ENCODE measurements at places on chromosomes 11 and 22.

- no peak for DNase-seq
Observed at GRCh38 chr11:80320765-80321164, 879.9 kb upstream of the TENM4 start.

DNA sequence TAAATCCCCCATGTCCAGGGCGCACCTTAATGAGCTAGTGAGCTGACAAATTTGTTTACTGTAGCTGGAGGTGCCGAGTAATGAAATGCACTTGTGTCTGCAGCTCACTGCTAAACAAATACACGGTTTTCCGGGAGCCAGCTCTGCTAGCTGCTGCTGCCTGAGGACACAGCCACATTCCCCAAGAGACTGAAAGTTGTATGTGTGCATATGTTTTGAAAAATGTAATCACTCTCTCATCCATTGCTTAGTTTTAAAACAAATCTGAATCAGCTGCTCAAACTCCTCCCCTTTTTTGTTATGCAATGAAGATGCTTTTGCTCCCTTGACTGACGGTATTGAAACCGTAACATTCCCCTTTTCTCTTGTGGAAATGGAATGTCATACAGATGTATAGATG is 62.4 kb upstream of the NNMT start:
- peak; percentile 47 for DNase-seq

DNA sequence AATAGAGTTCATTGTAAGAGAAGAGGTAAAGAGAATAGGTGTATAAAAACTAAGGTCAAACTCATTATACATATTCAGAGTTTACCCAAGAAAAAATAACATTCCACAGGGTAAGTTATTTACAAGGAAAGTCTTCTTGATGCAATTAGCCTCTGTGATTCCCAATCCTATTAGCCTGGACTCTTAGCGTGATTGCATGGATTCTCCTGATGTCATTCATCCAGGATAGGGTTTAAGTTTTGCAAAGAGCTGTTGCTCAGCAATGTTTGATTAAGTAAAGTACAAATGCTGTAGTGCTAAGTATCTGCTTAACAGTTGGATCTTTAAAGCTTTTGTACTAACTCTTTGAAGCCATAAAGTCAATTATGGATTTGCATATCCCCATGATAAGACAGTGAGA is 767.8 kb upstream of the LUZP2 start:
- no peak for DNase-seq

- no peak for DNase-seq
Observed at GRCh38 chr11:57713835-57714234, 1.4 kb downstream of the TMX2 start.

DNA sequence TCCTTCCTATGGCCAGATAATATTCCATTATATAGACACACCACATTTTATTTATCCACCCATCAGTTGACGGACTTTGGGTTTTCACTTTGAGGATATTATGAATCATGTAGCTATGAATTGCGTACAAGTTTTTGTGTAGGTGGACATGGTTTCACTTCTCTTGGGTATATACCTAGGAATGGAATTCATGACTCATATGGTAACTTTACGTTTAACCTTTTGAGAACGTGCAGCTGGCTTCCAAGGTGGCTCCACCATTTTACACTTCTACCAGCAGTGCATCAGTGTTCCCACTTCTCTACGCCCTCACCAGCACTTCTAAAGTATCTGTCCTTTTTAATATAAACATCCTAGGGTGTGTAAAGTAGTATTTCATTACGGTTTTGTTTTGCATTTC is 112.0 kb downstream of the PLEKHA7 start:
- no peak for DNase-seq

- no peak for DNase-seq
Observed at GRCh38 chr11:1057806-1058205, 16.9 kb upstream of the MUC2 start.

- no peak for DNase-seq
Observed at GRCh38 chr11:96050435-96051182, 126.7 kb upstream of the MTMR2 start.

DNA sequence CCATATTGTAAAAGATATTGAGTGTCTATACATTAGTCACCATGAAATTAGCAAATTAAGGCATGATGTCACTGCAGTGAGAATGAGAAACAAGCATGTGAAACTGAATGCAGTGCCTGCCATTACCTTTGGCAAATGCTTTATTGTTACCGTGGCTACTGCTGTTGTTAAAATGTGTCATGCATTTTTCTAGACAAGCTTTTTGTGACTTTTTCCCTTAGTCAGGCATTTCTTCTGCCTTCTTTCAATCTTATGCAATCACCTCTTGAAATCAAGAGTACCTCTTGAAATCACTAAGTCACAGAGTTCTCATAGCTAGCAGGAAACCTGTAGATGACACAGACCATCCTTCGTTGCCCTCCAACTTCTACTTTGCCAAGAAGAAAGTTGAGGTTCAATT is 461.7 kb upstream of the TENM4 start:
- DNase-seq, result no peak

DNA sequence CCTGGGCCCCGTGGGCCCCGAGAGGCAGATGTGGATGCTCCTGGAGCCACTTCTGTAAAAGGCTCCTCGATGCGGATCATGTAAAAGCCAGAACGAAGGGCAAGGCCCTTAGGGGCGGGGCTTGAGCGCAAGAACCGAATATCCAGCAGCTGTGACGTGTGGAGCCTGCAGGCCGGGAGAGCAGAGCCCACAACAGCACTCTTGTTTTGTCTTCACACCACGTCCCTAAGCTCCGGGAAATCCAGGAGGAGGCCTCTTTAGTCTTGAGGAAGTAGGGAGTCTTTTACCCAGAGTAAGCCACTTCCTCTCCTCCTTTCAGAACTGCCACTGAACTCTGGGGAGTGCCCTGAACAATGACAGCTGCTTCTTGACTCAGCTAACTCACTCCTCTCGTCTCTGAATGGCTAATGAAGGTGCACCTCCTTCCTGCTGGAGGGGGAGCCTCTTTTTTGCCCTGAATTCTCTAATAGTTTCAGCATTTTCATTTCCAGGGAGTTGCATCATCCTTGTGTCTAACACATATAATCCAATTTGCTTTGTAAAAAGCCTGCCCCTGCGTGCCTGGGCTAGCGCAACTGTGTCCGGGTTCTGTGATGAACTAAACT is 12.5 kb downstream of the L3MBTL2 start:
- no peak for DNase-seq

DNA sequence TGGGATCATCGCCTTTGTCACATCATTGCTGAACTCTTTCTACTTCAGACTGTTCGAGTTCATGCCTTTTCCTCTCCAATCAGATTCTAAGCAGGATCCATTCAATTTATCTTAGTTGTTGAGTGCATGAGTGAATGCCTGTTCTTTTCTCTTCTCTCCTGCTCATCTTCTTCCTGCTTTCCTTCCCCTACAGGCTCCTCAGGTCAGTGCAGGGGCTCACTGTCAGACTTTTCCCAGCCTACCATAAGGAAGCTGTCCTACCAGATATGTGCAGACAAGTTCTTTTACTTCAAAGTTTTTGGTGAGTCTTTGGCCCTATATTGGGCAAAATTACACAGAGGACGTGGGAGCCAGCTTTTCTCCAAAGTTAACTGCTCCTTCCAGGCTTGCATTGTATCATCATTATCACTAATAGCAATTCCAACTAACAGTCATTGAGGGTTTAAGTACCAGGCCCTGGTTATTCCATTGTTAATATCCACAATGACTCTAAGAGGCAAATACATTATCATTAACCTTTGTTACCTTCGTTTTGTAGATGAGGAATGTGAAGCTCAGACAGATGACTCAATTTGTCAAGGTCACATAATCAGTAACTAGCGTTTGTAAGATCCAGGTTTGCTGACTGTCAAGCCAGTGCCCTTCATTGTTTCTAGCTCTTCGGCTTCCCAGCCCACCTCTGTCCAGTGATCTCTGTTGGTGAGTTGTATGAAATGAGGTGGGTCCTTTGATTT is 30.4 kb downstream of the OR6Q1 start:
- no peak for DNase-seq

DNA sequence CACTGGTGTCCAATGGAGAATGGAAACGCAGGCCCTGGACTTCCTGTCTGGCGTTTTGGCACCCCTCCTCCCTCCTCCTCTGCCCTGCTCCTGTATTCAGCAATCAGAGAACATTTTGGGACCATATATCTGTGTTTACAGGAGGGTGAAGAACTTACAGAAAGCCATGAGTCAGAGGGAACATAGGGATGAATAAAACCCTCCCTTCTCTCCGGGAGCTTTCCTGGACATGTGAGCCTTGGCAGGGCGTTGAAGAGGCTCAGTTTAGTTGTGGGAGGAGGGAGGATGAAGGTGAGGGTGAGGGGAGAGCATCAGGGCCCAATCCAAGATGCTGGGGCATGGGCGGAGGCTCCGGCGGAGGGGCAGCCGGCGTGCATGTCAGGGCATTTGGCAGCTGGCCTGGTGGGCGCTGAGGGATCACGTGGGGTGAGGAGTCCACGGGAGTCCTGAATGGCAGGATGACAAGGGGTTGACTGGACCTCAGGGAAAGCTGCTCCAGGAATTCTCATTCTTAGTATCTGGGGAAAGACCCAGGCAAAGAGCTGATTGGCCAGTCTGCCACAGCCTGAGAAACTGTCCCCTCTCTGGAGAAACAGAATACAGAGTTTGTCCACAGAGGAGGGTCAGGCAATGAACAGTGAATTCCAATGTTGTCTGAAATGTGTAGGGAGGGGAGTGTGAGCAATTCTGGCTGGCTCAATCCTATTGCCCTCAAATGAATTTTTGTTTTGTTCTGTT is 28.9 kb downstream of the MICAL2 start:
- no peak for DNase-seq

DNA sequence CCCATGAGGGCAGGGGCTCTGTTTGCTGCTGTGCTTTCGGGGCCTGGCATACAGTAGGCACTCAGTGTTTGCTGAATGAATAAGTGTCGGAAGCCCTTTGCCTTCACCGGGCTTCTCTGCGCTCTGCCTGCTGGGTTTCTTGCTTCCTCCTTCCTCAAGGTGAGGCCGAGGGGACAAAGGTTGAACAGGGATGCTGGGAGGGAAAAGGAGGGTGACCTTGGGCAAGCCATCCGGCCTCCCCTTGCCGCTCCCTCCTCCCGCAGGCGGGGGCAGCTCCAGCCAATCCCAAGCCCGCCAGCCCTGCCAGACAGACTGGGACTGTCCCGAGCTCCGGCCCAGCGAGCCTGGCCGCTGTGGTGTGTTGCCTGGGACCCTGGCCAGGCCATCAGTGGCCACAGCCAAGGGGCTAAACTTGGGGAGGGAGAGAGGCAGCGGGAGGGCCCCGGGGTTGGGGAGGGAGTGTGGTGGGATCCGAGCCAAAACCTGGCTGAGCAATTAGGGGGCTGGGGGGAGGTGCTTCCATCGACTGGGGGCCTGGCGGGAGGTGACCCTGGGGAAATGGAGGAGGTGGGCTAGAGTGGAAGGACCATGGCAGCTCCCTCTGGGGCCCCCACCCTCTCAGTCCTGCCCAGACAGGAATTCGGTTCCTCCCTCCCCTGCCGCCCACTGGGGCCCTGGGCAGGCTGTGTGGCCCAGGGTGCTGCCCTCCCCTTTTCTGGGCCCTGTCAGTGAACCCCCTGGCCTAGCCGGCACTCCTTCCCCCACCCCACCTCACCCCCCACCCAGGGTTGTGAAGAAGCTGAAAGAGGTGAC is 3.4 kb upstream of the RCOR2 start:
- DNase-seq, result no peak

DNA sequence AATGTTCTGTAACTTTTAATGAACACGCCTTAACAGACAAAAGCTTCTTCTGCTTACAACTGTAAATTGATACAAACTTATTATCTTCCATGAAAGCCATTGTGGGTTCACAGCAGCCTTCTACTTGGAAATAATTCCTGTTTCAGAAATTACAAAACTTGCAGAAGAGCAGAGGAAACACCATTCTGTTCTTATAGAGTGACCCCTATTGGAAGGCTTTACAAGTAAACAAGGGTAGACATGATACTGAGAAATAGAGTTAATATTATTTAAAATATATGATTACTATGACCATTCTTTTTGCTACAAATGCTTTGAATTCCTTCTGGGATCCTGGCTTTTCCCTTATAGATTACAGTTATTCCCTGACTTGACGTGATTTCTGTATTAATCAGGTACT is 32.4 kb upstream of the KCNA4 start:
- DNase-seq, result no peak

DNA sequence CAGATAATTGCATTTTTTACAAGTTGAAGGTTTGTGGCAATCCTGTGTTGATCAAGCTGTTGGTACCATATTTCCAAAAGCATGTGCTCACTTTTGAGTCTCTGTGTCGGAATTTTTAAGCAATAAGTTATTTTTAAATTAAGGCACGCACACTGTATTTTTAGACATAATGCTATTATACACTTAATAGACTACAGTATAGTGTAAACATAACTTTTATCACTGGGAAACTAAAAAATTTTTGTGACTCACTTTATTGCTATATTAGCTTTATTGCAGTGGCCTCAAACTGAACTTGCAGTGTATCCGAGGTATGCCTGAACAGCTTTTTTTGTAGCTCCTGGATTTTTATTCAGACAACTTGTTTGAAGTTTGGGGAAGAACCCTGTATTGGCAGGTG is 31.3 kb upstream of the RRM1 start:
- no peak for DNase-seq

- DNase-seq, result no peak
Observed at GRCh38 chr11:128417607-128418324, 169.6 kb downstream of the ETS1 start.

GRCh38 chr11:121683791-121684190 is 231.0 kb upstream of the SORL1-AS1 start:
- no peak for DNase-seq

- no peak for DNase-seq
Observed at GRCh38 chr11:8757047-8757446, 74.5 kb downstream of the RPL27A start.

DNA sequence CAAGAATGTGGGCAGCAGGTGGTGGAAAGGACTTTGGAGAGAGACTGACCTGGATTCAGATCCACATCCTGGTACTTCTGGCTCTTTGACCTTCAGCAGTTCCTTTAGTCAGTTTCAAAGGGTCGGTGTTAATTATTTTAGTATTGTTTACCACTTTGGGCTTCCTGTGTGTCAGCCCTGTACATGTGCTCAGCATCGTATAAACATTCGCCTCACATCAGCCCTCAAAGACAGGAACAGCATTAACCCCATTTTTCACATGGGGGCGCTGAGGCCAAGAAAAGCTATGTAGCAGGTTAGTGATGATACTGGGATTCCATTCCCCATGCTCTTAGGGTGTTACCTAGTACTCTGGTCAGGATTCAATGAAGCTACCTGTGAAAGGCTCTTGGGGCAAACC is 72.1 kb upstream of the YWHAH start:
- no peak for DNase-seq

DNA sequence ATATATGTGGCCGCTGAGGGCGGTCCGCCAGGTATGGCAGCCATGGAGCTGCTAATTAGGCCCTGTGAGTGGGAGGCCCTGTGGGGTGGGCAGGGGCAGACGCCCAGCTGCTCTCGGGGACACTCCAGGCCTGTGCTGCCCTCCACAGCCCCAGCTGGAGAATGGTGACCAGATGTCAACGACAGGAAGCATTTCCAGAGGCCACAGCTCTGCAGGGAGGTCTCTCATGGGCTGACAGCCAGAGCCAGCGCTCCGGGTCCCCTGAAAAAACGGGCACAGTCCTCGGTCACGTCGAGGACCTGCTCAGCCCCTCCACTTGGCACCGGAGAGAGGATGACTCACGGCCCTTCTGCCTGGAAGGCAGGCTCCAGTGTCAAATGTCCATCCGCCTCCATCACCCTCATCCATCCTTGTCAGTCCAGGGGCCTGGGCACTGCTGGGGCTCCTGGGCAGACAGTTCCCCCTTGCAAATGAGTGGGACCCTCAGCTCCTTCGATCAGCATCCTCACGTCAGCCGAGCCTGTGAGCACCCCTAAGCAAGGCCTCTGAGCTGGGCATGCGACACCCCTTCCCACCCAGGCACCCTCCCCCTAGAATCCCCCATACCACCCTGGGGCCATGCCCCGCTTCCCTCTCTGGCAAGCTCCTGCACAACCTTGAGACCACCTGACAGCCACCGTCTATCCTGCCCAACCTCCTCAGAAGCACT is 1.9 kb downstream of the BID start:
- DNase-seq, result no peak
